Activated CD8-positive, alpha-beta memory T cell treated with anti-CD3 and anti-CD28 coated beads for 4 hours (primary cell): ENCODE measurements at places on chromosomes 13 and 19.

DNA sequence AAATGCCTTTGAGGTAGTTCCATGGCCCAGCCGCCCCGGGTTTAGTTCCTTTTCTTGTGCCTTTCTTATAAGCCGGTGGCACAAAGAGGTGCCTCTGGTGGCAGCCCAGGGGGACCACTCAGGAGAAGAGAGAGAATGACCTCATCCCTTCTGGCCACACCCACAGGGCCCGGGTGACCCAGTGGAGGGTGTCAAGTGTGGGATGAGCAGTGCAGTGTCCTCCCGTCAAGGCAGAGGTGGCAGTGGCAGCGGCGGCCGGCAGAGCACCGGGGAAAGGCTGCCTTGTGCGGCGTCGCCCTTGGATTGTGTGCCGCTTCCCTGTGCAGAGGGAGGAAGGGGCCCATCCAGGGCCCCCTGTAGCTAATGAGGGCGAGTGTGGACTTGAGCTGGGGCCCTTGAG, 47.9 kb downstream of the KDM4B start:
- DNase-seq: no peak

DNA sequence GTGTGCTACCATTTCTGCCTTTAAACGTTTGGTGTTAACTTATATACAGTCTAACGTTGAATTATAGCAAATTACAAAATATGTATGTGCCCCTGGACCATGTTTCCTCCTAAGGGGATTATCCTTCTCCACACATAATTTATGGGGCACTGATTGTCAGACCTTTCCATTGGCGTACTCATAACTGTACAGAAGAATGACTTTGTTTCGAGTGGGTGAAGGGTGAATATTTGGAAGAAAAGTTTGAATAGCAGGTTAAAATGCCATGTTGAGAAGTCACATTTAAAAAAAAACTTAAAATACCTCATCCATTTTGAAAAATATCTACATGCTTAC, 58.8 kb downstream of the SLC10A2 start:
- no peak for DNase-seq

- no peak for DNase-seq
These were observed 795.3 kb downstream of the SLITRK1 start for GRCh38 chr13:83086948-83087347.

DNA sequence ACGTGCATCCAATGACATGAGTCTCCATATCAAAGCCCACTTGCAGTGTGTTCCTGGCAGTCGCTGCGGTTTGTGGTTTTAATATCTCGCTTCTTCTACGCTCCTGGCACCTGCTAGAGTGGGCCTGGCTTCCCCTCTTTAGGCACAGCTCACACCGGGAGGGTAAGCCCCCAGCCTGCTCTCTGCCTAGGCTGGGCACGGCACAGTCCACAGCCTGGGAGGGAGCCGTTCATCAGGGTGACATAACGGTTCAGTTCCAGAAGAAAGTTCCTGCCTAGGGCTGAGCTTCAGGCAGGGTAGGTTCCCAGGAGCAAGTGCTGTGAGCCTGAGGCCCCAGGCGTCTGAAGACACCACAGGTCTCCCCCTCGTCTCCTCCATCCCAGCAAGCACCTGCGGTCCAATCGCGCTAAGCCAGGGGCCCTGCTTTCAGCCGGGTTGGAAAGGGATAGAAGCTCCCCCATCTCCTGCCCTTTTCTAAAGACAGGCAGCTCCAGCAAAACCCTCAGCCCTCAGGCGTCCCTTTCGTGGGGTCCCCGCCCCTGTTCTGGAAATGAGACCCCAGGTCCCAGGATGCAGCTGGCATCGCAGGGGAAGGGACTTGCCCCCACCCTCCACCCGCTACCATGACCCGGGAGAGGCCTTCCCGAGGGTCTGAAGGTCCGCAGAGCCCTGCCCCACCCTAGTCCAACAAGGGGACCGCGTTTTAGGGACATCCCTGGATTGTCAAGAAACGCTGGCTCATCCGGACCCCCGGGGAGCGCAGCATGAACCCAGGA, 121.6 kb upstream of the ZNF507 start:
- no peak for DNase-seq

DNA sequence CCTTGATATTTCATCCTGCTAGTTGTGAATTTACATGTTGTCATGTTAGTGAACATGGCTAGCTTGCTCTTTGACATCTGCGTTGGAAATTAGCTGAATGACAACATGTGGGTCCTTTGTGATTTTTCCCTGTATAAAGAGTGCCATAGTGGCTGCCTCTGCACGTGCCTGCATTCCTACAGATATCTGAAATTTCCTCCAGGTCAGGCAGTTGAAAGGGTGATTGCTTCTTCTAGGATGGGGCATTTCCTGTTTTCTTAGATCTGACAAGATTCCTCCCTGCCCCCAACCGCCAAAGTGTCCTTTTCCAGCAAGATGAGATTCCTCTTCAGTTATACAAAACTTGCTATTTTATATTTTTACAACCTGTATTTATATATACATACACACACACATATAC, 8.8 kb downstream of the ZNF525 start:
- DNase-seq: no peak

DNA sequence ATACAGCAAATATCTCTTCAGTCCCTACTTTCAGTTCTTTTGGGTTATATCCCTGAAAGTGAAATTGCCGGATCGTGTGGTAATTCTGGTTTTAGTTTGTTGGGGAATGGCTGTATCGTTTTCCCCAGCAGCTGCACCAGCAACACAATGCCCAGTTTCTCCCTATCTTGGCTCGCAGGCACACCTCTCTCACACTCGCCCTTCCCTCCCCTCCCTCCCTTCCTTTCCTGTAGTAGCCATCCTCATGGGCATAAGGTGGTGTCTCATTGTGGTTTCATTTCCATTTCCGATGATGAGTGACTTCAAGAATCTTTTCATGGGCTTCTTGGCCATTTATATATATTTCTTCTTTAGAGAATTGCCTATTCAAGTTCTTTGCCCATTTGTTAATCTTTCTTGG, 8.6 kb upstream of the GPR18 start:
- DNase-seq: no peak

- DNase-seq: no peak
These were observed 275.3 kb upstream of the KLF12 start for GRCh38 chr13:74409551-74409950.

GRCh38 chr13:71935166-71935840, 68.3 kb upstream of the DACH1 start:
- no peak for DNase-seq

- no peak for DNase-seq
These were observed 41.6 kb downstream of the HSPH1 start for GRCh38 chr13:31119966-31120700.

GRCh38 chr13:74731731-74732130, 597.5 kb upstream of the KLF12 start:
- DNase-seq: no peak

GRCh38 chr13:96810104-96810503, 184.2 kb downstream of the OXGR1 start:
- no peak for DNase-seq

GRCh38 chr13:51557875-51558612, 26.2 kb upstream of the WDFY2 start:
- no peak for DNase-seq

DNA sequence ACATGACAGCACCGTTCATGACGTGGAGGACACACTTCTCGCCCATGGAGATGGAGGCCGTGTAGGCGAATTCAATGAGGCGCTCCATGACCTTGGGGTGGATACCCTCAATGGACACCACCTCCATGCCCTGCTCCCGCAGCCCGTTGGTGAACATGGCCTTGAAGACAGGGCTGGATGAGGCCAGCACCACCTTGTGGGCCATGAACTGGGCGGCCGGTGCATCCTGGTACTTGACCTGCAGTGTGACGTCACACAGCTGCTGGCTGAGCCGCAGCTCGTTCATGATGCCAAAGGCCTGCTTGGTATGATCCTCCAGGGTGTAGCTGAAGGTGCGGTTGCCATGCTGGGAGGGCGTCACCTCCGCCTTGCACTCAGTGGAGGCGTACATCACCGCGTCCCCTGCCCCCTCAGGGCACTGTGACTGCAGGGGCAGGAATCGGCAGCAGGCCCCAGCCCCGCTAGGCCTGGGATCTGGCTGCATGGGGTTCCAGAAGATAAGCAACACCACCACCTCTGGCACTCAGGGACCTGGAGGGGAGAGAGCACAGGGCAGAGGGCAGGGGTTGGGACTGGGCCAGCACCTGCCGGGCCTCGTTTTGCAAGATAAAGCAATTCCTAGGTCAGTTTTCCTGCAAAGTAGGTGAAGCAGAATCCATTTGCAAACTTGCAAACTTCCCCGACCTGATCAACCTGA, 3.5 kb downstream of the KEAP1 start:
- no peak for DNase-seq
